MG63 (cell line): ENCODE measurements at places on chromosomes 16 and 17. TPM values are rescaled to one million over a fixed set of nuclear protein-coding genes. Genes with fewer than 3 reads are reported as not detected.

The ZNF594 gene
- total RNA-seq = 3.0 and 3.1 TPM in 2 replicates

The CRYBA1 gene
- 0.69 TPM in 1 of 2 replicates, not detected in the other for total RNA-seq

The NHLRC4 gene
- not detected in 2 replicates for total RNA-seq

The CAMKK1 gene
- total RNA-seq = 3.1 and 3.9 TPM in 2 replicates

The PRSS8 gene
- total RNA-seq = not detected in 2 replicates

The ICAM2 gene
- not detected in 2 replicates for total RNA-seq

GRCh38 chr17:36880268-36880905 is 56.9 kb upstream of the LHX1 start:
- DNase-seq = no peak

DNA sequence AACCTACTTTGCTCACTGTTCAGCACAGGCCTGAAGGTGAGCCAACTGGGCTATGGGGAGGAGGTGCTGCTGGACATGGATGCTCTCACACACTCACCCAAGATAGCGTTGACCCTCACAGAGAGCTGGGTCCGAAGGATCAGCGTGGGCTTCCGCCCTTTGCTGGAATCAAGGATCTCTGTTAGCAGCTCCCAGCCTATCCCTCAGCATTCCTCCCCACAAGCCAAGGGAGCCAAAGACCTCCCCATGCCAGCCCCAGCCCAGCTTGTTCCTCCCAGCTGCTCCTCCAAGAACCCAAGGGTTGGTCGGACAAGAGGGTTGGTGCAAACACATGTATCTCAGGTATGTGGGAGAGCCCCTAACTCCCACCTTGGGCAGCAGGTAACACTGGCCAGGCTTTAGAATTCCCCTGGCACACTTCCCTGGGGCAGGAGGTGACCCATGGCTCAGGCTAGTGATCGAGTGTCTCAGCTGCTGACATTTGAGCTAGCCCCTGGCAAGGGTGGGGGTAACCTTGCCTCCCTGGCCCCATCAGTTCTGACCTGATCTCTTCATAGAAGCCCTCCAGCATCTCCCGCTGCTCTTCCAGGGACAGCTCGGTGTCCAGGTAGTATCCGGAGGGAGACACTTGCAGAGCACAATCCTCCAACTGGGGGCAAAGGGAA is 8.3 kb downstream of the FHOD1 start:
- DNase-seq = no peak

DNA sequence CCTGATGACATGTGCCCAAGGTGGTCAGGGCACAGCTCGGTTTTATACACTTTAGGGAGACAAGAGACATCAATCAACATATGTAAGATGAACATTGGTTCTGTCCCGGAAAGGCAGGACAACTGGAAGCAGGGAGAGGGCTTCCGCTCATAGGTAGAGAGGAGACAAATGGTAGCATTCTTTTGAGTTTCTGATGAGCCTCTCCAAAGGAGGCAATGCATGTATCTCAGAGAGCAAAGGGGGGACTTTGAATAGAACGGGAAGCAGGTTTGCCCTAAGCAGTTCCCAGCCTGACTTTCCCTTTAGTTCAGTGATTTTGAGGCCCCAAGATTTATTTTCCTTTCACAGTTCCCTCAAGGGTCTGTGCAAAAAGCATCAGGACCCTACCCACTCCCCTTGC is 172.4 kb upstream of the TNRC6C start:
- no peak for DNase-seq

DNA sequence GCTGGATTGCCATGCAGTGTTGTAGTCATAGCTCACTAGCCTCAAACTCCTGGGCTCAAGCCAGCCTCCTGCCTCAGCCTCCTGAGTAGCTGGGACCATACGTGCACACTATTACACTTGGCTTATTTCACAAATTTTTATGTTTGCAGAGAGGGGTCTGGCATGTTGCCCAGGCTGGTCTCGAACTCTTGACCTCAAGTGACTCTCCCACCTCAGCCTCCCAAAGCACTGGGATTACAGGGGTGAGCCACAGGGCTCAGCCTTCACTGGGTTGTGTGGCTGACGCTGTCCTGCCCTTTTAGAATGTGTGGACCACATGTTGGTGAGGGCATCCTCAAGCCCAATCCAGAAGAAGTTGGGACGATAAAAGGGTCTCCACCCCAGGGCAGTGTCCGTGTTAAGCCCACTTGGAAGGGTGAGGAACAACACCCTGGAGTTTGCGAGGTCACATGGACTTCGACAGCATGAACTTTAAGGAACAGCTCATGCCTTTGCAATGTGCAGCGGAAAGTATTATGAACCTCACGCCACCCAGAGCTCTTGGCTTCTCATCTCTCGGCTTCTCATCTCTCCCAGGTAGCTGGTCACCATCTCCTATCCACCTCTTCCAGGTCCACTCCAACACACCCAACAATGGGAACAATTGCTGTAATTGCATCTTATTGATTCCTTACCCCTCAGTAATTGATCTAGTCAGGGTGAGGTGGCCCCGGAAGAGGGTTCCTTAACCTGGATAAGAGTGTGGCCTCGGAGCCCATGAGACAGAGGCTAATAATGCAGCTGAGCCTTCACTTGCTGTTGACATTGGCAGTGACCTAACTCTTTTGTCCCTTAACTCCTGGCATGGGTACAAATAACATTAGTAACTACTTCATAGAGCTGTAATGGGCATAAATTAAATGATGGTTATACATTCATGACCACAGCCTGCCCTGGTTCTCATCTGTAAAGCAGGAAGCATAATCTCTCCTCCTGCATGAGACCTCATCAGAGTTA is 6.7 kb downstream of the FOXL1 start:
- peak; percentile 98 for DNase-seq

DNA sequence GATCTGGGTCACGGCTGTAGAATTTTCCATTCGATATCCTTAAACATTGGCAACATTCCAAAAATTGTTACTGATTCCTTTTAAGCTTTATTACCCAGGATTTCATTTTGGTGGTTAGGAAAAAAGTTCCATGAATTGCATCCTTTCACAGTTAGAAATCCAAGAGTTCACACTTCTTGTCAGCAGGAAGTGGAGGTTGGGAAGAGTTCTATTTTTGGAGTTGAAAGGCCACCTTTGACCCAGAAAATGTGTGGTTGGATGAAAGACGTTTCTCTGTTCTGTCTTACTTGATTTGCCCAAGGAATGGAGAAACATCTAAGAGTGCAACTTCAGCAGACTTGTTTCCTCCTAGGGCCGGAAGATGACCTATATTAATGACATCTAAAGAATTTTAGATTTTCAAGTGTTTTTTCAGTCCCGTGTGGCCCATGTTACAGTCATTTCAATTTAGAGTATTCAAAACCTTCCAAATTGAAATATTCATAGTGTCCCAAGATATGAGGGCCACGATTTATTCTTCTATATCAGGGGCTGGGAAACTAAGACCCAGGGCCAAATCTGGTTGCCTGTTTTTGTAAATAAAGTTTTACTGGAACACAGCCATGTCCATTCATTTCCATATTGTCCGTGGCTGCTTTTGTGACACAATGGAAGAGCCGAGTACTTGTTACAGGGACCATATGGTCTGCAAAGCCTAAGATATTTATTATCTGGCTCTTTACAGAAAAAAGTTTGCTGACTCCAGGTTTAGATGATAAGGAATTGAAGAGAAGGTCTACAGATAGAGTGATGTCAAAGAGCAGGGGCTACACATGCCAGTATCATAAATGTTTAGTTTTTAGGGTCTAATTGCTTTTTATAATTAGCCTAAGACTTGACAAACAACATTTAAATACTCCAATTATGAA is 50.2 kb downstream of the CDK5R1 start:
- DNase-seq = no peak

GRCh38 chr17:29581583-29582253 is 7.7 kb downstream of the GIT1 start:
- no peak for DNase-seq

- no peak for DNase-seq
Measured at GRCh38 chr17:21210411-21211076, 3.4 kb downstream of the TMEM11 start.

- peak; percentile 10 for DNase-seq
Measured at GRCh38 chr16:66705790-66706505, 9.4 kb upstream of the CMTM4 start.

DNA sequence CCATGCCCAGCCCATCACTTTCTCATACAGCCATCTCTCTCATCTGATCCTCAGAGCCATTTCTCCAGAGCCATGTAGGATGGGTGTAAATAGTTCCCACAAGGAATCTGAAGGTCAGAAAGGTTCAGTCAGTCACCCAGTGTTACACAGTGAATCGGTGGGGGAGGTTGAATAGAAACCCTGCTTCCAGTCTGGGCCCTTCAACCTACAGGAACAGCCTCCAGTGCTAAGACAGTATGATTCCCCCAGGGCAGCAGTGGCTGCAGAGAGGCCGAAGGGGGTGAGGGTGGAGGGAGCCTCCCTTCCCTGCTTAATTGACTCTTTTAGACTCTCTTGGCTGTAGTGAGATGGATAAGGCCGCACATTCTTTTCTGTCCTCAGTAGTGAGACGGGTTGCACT is 3.6 kb downstream of the WNT9B start:
- no peak for DNase-seq

GRCh38 chr17:79220713-79221291 is 146.2 kb downstream of the ENGASE start:
- no peak for DNase-seq

- DNase-seq = peak; percentile 59
Measured at GRCh38 chr16:66605177-66605978, 874 bp downstream of the CMTM3 start.

- peak; percentile 34 for DNase-seq
Measured at GRCh38 chr16:72829846-72830775, 217.8 kb downstream of the ZFHX3 start.

DNA sequence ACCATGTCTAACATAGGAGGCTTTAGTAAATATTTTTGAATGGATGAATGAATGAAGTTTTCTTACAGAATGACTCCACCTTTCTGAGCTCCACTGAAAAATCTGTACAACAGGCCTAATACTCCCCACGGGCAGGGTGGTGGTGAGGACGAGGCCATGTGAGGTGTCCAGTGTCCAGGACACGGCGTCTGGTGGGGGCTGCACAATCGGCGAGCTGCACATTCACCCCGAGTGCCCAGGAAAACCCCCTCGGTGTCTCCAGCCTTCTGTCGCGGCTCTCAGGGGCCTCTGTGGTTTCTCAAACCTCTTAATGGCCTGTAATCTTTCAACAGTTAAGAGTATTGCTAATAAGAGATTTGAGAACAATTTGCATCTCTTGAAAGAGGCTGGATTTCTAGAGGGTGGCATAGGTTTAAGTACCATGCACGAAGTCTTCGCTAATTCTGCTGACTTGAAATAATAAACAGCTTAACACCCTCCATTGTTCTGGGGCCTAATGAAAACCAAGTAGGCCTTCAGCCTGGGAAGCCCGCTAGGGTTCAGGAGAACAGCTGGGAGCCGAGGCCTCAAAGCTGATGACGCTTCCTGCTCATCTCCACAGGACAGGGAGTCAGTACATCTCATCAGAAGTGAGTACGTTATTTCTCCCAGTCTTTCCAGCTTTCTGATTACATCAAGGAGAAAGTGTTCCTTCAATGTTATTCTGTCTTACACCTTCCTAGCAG is 304.6 kb upstream of the FOXF1 start:
- no peak for DNase-seq

- peak; percentile 47 for DNase-seq
Measured at GRCh38 chr16:11677451-11677951, 9.2 kb downstream of the SNN start.

DNA sequence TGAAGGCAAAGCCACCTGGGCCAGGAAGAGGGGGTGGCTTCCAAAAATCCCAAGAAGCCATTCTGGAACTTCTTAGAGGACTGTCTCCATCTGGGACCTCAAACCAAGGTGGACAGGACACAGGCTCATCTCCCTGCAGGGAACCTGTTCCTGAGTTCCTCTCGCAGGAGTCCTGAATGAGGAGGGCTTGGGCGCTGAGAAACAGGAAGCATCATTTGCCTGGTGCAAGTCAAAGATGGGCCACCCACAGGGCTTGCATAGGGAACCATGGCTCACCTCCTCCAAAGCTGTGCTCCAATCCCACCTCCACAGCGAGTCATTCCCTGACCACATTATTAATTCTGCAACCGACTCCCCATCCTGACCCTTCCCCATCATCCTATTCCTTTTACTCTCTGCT is 55.0 kb upstream of the RPL38 start:
- DNase-seq = no peak

GRCh38 chr16:23079675-23080301 is 69.5 kb downstream of the USP31 start:
- DNase-seq = no peak

DNA sequence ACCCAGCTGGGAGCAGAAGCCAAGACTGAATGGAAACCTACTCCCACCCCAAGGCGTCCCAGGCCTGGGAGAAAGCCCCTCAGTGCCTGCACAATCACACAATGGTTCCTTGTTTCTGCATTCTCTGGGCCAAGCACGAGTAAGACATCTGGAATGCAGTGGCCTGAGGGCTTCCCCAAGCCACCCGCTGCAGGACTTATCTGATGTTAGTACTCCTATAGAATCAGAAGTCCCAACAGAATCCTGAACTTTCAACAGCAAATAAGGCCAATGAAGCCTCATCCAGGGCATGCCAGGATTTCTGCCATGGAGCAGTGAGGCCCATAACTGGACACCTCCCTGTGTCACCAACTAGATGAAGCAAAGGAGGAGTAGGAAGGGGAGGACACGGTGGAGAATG is 28.6 kb downstream of the MYO18A start:
- peak; percentile 70 for DNase-seq

- no peak for DNase-seq
Measured at GRCh38 chr16:23175651-23176050, 6.9 kb upstream of the SCNN1G start.

DNA sequence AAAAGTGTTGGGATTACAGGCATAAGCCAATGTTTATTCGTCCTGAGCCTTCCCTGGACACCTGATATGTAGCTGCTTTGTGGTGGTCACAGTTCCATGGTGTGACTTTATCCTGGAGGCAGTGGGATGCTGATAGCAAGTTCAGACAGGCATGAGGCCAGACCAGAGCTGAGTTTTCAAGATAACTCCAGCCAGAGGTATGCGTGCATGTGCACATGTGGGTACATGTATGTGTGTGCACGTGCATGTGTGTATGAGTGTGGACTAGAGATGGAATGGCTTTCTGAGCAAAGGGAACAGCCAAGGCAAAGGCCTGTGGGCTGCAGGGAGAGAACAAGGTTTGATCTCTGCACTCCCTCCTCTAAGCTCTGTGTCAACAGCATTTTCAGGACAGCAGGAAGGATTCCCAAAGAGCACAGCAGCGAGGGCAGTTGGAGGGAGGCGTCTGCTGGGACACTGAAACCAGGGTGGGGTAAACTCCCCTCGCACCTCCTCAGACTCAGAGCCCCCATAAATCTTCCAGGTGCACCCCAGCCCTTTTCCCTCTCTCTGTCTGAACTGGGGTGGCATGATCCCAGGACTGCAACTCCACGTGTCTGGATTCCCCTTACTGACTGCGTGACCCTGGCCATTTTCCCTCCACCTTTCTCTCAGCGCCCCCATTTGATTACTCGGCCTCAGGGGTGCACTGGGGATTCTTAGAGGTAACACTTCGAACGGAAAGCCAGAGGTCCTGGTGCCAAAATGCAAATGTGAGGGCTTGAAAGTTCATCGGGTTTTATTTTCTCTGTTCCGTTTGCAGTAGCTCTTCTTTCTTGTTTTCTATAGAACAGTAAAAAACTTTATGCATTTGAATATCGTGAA is 15.3 kb downstream of the NLRC5 start:
- no peak for DNase-seq

GRCh38 chr16:65816556-65816955 is 549.9 kb upstream of the CDH5 start:
- no peak for DNase-seq
